ENCODE measurements at places on chromosomes 3 and 15.

GRCh38 chr3:189778340-189778950 is 147.3 kb downstream of the TP63 start:
- no peak for DNase-seq

DNA sequence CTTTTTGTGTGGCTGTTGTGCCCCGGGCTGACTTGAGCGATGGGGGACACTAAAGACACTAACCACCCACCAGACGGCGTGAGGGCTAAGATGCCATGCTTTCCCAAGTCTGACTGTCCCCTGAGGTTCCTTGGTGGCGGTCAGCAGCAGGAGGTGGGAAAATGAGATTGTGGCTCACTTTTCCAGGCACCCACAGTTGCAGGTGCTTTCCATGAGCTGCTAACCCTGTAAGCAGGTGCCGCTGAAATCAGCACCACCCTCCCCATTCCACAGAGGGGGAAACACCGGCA is 17.7 kb downstream of the PRR23E start:
- DNase-seq, result no peak

- no peak for DNase-seq
These were observed 13.3 kb downstream of the RARB start for GRCh38 chr3:25441234-25441856.

- no peak for DNase-seq
These were observed 115.6 kb upstream of the NMNAT3 start for GRCh38 chr3:139793408-139793807.

- no peak for DNase-seq
These were observed 135.2 kb downstream of the VGLL4 start for GRCh38 chr3:11508346-11509172.

DNA sequence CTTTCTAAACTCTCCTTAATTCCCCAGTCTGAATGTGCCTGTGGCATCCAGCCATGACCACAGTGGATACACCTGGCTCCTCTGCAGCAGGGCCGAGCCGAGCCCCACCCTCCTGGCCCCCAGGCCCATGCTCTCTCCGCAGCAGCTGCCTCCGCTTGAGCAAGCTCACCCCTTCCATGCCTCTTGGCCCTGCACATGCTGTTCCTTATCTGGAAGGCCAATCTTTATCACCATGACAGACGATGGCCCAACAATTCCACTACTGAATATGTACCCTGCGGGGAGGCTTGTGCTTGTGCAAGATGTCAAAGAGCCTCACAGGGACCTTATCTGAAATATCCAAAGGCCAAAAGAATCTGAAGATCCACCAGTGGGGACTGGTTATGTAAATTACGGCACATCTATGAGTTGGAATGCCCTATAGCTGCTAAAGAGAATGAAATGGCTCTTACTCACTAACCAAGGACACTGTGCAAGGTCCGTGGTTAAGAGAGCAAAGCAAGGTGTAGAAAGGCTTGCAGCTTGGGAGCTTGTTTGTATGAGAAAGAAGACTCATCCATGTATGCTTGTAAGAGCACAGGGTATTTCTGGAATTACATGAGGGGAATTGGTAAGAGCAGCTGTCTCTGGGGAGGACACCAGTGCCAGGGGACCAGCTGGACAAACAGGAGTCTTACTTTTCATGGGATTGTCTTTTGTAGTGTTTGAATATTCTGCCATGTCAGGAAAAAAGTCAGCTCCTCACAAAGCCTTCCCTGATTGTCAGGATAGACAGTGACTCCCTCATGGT is 55.2 kb downstream of the WNT7A start:
- no peak for DNase-seq

GRCh38 chr15:96448923-96449322 is 118.4 kb downstream of the NR2F2 start:
- no peak for DNase-seq

DNA sequence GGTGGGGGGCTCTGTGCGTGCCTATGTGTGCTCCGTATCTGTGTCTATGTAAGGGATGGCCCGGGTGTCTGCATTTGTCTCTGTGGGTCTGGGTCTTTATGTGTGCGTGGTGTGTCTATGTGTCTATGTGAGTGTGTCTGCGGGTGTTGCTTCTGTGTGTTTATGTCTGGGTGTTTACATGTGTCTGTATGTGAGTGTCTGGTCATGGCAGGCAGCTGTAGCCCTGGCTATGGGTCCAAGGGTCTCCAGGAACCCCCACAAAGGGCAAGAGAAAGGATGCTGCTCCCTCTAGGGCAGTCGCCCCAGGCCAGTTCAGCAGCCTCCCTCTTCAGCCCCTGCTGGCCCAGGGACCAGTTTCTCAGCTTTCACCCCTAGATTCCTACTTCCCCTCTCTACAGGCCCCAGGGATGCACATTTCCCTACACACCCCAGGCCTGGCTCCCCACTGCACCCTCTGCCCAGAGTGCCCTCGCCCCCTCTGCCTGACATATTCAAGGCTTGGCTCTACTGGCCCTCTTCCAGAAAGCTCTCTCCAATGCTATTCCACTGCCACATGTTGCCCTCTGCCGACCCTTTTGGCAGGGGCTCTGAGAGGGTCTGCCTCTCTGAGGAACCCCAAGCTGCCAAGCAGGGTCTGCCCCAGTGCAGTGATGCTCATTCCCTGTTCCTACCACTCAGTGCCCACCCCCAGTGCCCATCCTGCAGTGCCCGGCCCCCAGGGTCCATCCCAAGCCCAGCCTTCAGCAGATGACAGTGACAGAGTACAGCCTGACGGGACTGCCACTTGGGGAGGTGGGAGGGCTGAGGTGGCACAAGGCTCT is 1.0 kb upstream of the MYL3 start:
- no peak for DNase-seq

DNA sequence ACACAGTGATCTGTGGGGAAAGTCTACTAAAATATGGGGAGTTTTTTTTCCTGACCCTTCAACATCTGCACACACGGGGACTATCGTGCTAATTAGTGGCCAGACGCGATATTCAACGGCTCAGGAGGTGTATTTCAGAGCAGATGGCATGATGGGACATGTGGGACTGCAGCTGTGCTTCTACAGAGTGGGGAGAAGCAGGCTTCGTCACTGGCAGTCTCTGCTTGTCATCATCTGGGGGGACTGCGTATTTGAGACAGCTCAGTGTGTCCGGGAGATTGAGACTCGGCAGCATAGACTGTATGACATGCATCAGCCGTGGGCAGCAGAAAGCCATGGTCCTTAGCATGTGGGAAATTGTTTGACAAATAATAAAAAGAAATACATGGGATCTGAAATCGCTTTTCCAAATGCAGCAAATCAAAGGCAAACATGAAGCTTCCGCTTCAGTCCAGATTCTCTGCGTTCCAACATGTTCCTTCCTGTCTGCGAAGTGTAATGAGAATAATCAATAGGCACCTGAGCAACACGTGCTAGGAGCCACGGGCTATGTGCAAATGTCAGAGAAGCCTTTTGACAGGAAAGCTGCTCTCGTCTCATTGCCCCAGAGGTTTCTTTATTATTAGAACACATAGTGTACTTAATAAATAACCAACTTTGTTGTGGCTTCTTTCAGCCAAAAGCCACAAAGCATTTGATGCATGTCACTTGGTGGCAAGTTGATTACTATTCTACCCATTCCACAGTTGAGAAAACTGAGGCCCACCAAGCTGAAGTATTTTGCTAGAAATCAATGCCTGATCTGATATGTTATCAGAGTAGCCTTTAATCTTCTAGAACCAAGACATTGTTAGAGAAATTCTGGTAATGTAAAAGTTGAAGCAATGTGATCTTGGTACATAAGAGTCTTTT is 276.3 kb downstream of the RYR3 start:
- no peak for DNase-seq

- DNase-seq, result peak; percentile 87
These were observed at the start of gene DHX30 for GRCh38 chr3:47802734-47803479. Gene DHX30 (plus strand): TSS chr3:47803138. CDS start chr3:47810684, 7,546 bp downstream.

- no peak for DNase-seq
These were observed 117.1 kb upstream of the TJP1 start for GRCh38 chr15:29939404-29939803.

DNA sequence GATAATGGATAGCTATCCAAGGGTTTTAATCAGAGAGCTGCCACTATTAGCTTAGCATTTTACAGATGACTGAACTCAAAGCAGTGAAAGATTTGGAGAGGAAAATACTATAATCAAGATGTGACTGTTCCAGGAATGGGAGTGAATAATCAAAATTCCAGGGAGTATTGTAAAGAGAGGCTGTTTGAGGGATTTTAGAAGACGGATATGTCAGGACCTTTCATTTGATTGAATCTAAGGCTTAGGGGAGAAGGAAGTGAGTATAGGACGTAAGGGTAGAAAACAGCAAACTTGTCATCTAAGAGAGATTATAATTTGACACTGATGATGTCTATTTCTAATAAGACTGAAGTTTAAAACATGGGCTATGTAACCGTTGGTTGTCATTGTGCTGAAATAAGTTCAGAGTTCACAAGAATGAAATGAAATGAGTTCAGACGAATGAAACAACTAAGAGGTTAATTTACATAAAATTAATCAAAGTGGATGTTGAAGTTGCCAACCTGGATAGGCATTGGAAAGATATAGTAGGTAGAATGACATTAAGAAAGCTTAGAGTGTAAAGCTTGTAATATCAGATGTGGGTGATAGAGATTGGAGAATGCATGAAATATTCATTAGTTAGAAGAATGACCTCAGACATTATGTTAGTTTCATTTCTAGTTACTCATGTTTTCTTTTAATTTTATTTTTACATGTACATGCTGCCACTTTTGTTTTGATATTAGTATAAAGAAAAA is 842.8 kb downstream of the SI start:
- no peak for DNase-seq

GRCh38 chr3:169591983-169592644 is 71.4 kb downstream of the MECOM start:
- no peak for DNase-seq

- DNase-seq, result no peak
These were observed 4.6 kb downstream of the CACNA1D start for GRCh38 chr3:53498806-53499641.

DNA sequence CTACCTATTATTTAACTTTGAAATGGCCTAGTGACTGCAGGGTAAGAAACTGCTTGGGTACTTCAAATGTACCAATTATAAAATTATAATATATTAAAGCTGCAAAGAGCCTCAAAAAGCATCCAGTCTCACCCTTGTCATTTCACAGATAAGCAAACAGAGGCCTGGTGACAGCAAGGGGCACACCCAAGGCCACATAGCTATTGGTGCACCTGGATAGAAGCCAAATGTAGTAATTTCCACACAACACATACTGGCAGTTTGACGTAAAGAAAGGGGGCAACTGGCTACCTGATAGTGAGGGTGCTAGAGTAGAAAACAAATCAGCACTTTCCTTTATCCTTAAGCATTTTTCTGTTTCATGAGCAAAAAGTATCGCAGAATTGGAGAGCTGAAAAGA is 51.1 kb downstream of the IFT57 start:
- no peak for DNase-seq

DNA sequence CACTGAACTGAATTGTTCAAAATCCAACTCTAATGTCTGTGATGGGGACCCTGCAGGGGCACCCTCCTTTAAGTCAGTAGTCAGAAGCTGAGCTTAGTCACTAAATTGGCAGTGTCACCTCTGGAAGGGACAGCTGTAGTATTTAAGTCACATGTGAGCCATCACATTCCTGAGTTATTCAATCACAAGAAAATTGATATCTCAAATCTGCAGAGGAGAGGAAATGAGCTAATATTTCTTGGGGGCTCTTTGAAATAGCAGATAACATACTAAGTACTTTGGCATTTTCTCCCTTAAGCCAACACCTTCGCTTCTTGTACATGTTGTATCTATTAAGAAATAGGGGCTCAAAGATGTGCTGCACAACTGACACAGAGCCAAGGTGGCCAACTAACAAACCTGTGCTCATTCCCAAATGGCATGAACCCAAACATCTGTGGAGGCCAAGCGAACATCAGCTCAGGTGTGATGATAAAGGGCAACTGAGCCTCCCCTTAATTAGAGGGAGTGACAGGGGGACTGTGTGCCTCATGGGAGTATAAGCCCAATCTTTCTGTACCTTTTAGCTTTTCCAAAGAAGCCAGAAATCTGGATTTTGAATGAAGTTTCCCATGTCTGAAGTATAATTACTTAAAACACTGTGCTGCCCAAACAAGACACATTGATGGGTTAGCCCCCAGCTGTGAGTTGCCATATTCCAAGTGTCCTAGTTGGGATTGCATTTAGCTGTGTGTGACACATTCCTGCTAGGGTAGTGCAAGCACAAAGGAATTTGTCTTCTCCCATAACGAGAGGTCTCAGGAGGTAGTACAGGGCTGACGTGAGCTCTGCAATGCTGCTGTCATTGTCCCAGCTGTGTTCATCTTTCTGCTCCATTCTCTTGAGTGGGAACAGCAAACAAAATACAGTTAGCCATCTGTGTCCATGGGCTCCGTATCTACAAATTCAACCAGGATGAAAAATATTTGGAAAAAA is 63.3 kb downstream of the ABHD5 start:
- no peak for DNase-seq

DNA sequence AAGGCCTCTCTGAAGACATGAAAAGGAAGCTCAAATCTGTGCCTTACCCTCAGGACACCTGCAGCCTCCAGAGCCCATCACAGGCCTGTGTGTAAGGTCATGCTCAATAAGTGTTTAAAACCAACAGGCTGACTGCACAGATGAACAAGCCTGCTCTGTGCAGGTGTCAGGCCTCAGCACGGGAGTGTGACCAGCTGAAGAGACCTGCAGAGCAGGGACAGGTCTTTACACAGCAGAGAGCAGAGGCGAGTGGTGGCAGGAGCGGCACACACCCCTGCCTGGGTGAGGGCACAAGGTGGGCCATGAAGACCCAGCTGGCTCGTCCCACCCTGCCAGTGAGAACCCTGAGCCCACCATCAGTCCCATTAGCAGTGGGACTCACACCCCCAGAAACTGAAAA is 56.9 kb downstream of the ROPN1B start:
- no peak for DNase-seq

DNA sequence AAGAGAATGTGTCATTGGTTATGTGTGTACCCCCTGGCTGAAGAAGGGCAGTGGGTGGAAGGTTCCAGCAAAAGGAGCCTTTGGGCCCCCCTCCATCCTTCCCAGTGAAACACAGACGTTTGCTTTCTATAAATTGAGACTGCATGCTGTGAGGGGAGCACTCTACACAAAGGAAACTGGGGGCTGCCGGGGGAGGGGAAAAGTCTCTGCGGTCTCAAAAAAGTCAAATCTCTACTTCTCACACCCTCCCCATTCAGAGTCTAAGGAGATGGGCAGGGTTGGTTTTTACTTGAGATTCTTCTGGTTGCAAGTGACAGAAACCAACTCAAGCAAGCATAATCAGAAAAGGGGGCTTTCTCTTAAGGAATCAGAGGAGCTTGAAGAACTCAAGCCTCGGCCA is 50.1 kb upstream of the TLE3 start:
- no peak for DNase-seq

DNA sequence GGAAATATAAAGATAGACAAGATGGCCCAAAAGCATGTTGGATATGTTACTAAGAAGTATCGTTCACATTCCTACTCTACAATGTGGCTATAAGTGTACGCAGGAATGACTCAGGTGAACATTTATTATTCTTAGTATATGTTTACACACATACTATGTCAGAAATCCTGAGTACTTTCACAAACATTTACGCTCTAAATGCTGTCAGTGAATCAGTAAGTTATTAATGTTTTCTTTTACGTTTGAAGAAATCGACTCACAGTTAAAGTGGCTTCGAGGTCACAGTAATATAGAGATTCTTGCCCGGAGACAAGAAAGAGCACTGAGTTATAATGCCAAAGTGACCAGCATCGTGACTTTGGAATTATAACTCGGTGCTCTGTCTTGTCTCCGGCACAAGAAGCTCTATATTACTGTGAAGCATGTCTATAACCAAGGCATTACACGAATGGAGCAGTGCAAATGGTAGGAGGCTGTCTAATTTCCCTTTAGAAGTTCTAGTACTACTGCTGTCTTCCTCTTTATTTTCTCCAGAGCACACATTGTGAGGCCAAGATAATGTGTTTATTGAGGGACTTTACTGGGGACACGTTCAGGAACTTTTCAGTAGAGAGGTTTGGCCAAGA is 61.8 kb upstream of the P3H2 start:
- DNase-seq, result no peak

Measured in activated T-cell treated with anti-CD3 and anti-CD28 coated beads, Interleukin-2, amount 50 U/mL, for 1 hour (primary cell).